ENCODE measurements at places on chromosomes 6 and 20.

- DNase-seq: no peak
Observed at GRCh38 chr6:149142924-149143429, 174.5 kb upstream of the TAB2 start.

DNA sequence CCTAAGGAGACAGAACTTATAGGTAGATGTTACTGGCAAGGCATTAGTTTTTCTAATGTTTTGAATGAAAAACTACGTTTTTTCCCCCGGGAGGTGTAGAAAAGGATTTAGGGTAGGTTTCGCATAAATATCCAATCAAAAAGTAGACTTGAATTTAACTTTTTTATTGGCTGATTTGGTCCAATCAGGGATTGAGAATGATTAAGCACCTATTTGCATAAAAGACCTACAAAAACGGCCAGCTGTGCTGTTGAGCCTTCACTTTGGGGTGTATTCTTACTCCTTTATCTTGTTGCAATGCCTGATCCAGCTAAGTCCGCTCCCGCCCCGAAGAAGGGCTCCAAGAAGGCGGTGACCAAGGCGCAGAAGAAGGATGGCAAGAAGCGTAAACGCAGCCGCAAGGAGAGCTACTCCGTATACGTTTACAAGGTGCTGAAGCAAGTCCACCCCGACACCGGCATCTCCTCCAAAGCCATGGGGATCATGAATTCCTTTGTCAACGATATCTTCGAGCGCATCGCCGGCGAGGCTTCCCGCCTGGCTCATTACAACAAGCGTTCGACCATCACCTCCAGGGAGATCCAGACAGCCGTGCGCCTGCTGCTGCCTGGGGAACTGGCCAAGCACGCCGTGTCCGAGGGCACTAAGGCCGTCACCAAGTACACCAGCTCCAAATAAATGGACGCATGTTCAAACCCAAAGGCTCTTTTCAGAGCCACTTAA, 113.5 kb upstream of the BTN3A2 start:
- DNase-seq: peak; percentile 81

- peak; percentile 48 for DNase-seq
Observed at GRCh38 chr20:14142171-14142570, 146.9 kb downstream of the MACROD2 start.

DNA sequence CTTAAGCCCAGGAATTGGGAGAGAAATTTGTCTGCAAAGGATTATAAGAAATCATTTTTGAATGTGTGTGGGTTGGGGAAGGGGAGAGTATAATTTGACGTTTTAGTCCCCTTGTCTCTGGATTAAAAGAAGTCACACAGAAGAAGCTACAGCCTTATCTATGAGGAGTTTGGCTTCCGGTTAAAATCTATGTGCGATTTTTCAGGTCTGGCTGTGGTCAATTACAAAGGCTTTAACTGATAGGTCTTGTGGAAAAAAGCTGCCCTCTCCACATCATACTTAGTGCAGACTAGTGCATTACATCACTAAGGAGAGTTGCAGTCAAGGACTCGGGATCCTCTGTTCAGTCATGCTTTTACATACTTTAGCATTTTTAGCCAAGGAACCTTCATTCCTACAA, 80.3 kb upstream of the HTR1B start:
- no peak for DNase-seq

GRCh38 chr6:158061709-158062461, 80.2 kb downstream of the SYNJ2 start:
- DNase-seq: no peak

DNA sequence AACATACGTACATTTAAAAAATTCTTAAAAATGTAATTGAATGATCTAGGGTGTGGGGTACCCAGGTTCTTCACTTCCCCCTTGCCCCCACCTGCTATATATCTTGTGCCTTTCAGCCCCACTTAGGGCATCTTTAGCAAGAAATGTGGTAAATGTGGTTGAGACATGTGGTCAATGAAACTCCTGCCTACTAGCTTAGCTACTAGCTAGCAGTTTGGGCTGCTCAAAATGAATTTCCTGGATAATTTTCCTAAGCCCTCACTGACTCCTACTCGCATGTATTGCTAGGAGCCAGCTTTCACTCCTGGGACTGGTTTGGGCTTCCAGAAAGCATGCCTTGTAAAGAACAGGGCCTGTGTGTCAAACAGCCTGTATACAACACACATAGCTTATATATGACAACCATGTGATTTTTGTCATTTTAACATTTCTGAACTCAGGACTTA, 257.3 kb downstream of the ATXN1 start:
- DNase-seq: no peak

- no peak for DNase-seq
Observed at GRCh38 chr6:89284963-89285735, 29.9 kb downstream of the GABRR2 start.

DNA sequence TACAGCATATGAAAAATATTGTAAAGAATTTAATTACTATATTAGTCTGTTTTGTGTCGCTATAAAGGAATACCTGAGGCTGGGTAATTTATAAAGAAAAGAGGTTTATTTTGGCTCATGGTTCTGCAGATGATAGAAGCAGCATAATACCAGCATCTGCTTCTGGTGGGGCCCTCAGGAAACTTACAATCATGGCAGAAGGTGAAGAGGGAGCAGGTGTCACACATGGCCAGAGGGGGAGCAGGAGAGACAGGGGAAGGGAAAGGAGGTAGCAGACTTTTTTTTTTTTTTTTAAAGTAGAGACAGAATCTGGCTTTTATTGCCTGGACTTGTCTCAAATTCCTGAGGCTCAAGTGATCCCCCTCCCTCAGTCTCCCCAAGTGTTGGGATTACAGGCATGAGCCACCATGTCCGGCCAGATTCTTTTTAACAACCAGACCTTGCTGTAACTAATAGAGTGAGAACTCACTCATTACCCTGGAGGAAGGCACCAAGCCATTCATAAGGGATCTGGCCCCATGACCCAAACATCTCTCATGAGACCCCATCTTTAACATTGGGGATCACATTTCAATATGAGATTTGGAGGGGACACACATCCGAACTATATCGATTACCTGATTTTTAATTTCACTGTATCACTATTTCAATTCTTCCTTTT, 64.6 kb downstream of the MAN1A1 start:
- no peak for DNase-seq

DNA sequence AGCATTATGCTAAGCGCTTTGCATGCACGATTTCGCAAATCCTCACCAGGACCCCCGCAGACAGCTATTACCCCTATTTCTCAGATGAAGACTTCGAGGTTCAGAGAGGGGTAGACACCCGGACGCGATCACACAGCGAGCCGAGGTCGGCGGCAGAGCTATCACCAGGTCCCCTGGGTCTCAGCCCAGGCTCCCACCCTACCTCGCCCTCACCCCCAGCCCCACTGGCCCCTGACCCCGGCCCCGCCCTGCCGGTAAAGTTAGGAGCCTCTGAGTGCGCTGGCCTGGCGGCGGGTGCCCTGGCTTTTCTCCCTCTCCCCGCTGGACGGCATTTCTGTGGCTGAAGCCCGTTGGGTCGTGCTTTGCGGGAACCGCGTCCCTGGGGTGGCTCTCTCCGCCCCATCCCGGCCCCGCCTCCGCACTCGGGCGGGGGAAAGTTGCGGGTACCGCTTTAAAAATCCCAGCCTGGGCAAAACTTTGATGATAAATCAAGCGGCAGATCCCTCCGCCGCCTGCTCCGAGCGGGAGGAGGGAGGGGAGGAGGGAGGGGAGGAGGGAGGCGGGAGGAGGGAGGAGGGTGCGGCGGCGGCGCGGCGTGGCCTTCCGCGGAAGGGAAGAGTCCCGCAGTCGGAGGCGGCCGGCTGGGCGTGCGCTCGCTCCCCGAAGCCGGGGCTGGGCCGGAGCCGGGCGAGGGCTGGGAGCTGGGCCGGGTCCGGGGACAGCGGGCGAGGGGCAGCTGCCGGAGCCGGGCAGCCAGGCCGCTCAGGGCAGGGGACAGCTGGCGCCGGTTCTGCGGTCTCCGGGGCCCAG, at the start of gene VSTM2L:
Gene VSTM2L, plus strand, starts transcription at position 624 of the 810 bp plus-strand sequence. CDS start 224 bp downstream, outside the sequence.
- DNase-seq: peak; percentile 81

DNA sequence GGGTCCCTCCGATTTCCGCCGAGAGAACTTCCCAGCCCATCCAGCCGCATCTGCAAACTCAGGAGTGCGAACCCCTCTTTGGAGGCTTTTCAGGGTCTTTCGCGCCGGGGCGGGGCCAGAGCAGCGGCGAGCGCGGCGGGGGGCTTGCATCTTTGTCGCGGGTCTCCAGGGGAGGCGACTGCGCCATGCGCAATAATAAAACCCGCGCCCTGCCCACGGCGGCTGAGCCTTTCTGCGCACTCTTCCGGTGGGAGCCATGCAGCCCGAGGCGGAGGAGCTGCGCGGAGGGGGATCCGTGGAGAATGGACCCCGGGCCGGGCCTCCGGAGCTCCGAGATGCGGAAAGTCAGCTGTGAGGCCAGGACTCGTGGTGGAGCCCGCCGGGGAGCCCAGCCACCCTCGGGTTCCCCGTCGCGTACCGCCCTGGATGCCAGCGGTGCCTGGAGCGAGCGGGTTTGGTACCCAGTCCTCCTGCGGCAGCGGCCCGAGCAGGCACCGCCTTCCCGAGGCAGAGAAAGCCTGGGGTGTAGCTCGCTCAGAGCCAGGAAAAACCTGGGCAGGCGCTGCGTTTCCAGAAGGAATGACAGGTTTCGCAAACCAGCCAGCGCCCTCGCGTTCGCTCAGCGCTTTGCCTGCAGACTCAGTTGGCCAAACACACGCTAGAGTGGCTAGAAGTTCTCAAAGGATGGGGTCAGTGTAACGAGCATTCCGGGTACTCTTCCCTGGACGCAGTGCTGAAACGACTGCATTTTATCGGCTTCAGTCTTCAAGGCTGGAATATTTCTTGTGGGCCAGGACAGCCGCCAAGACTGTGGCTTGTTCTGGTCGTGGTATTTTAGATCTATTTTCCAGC, 1.2 kb downstream of the AKAP12 start:
- DNase-seq: peak; percentile 52

- DNase-seq: no peak
Observed at GRCh38 chr6:109782491-109782999, 91.4 kb downstream of the FIG4 start.

DNA sequence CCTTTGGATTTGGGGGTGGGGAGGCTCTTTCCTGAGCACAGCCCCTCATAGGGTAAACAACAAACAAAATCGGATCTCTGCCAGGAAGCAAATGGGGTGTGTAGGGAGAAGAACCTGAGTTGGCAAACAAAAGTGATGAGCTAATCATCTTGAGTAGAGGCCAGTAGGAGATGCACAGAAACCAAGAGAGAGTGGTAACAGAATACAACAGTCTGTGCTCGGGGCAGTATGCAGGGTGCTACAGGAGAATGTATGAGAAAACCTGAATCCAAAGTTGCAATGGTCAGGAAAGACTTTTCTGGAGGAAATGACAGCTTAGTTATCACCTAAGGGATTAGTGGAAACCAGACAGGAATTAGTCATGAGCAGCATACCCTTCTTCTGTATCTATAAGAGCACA, 177.8 kb downstream of the CDKAL1 start:
- DNase-seq: no peak

DNA sequence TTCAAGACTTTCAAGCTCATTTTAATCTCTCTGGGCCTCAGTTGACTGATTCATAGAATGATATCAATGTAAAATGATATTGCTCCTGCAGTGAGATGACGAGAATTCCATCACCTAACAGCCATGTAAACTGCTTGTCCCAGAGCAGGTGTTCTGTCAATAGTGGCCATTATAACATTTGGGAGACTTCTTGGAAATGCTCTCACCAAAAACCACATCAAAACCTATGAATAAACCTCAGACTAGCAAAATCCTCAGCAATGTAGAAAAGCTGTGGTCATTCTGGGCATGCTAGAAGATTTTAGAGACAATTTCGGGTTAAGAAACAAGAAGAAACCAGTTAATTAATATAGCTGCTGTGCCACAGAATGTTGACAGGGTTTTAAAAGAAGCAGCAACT, 225.4 kb downstream of the FRK start:
- no peak for DNase-seq

- no peak for DNase-seq
Observed at GRCh38 chr6:29294499-29294914, 7.0 kb upstream of the OR14J1 start.

DNA sequence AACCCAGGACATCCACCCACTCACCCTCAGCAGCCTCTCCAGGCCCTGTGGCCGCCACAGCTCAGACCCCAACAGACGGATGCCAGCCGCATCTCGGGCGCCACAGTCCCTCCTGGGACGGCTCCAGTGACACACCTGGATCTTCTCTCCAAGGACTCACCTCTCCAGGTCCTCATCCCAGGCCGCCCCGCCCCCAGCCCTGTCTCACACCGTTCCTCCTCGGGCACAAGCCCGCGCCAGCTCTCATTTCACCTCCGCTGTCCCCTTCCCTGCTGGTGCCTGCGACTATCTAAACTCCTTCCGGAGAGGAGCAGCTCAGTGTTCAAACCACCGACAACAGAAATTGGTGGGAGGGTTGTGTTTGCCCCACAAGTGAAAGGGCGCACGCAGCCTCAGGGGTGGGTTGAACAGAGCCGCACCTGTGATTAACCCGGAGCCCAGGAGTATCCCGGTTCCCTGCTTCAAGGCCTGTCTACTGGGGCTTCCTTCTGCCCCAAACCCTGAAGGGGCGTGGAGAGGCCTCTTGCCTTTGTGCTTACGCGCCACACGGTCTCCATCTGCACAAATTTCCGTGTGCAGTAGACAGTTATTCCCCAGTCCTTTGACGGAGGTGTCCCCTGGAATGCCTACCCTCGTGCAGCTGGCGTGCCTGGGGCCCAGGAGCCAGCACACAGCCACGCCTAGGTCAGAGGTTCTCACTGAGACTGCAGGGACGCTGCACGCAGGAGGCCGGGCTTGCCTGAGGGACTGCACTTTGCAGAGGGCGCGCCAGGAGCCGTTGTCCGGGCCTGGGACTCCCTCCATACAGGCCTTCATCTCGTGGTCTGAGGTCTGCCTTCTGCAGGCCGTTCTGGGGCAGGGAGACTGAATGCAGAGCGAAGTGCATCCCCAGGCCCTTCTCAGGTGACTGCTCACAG, 232.7 kb downstream of the DLL1 start:
- no peak for DNase-seq

GRCh38 chr6:63930848-63931247, 295.2 kb downstream of the PHF3 start:
- no peak for DNase-seq

DNA sequence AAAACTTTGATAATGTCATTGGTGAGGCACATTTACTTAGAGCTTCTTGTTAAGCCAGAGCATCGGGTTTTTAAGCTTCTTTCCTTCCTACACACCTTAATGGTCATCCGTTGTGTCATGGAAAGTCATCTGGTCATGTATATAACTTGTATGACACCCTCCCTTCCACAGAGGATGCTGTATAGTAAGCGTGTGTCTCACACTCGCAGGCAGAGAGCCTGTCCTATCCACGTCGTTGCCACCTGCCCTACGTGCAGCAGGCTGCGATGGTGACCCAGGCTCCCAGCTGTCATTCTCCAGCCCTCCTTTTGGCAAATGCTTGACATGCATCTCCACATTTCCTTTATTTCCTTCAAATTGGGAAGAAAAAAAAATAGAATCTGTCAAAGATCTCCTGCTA, 85.6 kb downstream of the MYB start:
- DNase-seq: no peak

Data from RWPE1 (cell line).